ENCODE measurements at places on chromosomes 12 and 14.

- peak; percentile 64 for DNase-seq
Observed at GRCh38 chr14:20460458-20461224, 593 bp downstream of the PIP4P1 start.

- no peak for DNase-seq
Observed at GRCh38 chr12:59843260-59843843, 247.5 kb downstream of the SLC16A7 start.

DNA sequence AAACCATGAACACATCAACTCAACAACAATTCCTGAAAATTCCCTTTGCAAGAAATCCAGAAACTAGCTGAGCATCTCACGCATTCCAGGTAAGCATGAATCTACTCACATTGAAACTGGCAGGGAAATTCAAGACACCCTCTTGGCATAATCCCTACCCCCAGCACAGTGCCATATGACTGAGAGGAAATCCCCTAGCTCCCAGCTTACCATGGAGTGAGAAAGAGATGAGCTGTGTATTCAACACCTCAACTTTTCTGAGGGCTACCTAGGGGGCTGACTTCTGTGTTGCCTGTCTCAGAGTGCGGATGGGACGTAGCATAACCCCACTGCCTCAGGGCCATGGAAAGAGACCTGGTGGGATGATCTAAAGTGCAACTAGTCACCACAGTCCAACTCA is 37.7 kb upstream of the GPR132 start:
- DNase-seq, result no peak

DNA sequence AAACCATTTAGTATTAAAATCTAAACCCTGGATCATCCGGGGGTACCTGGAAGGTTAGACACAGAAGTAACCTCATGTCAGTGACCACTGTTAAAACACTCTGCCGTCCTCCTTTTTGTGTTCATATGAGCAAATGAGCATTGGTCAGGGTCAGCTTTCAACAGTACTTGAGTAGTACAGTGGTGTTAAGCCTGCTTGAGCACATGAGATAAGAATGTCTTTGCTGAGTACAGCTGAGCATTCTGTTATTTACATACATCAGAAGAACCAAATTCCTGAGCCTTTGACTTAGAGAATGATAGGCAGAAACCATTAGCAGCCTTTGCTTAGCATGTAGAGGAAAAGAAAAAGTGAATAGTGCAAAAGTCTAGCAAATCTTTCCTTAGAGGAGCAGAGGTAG is 38.6 kb upstream of the LRTM2 start:
- no peak for DNase-seq

DNA sequence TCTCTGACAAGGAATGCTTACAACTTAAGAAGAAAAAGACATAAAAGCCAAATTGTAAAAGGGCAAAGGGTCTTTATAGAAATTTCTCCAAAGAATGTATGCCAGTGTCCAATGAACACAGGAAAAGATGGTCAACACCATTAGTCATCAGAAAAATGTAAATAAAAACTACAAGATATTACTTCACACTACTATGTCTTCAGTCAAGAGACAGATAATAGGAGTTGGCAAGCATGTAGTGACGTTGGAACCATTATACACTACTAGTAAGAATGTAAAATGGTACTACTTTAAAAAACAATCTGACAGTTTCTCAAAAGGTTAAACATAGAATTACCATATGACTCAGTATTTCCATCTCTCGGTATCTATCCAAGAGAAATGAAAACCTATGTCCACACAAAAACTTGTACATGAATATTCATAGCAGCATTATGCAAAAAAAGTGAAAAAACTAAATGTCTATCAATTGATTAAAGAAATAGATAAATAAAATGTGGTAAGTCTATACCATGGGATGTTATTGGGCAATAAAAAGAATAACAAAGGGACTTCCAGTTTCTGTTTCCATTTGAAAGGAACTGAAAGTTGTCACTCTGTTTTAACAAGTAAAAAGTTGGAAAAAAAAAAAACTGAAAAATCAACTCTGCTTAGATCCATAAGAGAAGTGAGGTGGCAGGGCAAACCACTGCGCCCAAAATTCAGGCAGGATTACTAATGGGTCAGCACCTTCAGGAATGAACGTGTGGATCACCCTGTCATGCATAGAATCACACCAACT is 69.8 kb downstream of the ALG10B start:
- DNase-seq, result no peak

DNA sequence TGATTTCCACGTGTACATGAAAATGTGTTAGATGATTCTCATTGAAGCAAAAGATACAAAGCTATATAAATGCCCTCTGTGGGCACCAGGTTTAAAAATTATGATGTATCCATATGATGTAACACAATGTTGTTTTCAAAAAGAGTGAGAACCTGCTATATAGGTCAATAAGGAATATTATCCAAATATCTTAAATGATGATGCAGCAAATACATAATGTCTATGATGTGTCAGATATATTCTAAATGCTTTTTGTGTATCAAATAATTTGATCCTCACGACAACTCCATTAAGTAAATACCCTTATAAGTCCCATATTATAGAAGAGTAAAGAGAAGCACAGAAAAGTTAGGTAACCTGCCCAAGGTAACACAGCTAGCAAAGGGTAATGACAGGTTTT is 393.0 kb upstream of the DCN start:
- no peak for DNase-seq

DNA sequence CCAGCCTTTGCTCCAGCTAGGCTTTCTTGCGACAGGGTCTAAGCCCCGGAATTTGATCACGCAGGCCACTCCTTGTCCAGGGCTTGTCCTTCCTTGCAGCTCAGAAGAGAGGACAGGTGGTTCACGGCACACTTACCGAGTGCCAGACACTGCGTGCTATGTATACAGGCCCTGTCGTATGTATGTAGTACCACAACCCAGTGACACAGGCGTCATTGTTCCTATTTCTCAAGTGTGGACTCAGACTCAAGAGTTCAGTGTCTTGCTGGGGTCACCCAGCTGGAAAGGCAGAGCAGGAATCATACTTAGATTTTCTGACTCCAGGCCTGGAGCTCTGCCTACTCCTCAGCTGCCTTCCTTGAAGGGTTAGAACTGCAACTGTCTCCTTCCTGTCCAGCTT is 153.9 kb downstream of the SMOC1 start:
- no peak for DNase-seq

DNA sequence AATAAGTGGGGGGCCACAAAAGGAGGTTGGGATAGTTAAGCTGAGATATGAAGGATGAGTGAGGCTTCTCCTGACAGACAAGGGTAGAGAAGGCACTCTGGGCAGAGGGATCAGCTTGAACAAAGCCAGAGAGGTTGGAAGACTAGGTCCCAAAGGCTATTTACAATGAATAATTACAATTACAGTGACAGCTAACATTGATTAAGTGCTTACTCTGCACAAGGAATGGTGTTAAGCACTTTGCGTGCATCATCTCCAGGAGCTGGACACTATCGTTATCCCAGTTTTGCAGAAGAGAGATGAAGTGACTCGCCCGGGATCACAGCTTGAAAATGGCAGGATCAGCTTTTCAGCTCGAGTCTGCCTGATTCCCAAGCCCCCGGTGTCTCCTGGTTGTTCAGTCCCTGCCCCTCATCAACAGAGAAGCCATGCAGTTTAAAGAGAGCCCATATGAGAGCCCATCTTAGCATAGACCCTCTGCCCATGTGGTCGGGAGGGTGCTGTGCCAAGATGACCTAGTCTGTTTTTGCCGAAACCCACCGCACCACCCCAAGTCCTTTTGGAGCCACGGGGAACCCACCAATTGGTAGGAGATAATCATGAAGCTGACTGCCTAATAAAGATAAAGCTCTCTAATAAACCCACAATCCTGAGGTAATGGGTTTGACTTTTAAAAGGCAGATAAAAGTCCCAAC is 89.9 kb upstream of the HSPB8 start:
- no peak for DNase-seq

DNA sequence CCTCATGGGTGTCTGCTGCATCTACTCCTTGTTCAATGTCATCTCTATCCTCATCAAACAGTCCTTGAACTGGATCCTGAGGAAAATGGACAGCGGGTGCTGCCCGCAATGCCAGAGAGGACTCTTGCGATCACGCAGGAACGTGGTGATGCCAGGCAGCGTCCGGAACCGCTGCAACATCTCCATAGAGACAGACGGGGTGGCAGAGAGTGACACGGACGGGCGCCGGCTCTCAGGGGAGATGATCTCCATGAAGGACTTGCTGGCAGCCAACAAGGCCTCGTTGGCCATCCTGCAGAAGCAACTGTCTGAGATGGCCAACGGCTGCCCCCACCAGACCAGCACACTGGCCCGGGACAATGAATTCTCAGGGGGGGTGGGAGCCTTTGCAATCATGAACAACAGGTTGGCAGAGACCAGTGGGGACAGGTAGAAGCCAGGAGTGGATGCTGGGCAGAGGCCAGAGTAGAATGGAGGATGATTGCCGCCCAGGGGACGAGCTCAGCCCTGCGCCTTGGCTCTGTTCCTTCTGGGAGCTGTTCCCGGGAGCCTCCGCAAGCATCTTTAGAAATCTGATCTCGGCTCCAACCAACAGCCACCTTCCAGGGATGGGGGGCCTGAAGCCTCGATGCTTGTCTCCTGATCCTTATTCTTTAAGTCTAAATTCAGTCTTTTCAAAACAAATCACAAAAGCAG is 71.6 kb upstream of the PSMC1 start:
- DNase-seq, result no peak

GRCh38 chr12:3313066-3313465 is 177.9 kb upstream of the PRMT8 start:
- no peak for DNase-seq

DNA sequence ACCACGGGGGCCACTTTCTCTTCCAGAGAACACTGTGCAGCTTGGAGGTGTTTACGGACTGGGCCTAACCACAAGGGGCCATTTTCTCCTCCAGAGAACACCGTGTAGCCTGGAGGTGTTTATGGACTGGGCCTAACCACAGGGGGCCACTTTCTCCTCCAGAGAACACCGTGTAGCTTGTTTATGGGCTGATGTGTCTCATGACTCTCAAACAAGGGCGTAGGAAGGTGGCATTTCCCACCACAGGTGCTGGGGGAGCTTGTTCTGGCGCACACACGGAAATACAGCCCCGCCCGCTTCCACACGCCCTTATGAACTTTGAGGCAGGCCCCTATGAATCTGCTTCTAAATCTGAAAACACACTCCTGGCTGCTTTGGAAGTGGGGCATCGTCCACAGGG is 174.6 kb upstream of the SFSWAP start:
- DNase-seq, result no peak

DNA sequence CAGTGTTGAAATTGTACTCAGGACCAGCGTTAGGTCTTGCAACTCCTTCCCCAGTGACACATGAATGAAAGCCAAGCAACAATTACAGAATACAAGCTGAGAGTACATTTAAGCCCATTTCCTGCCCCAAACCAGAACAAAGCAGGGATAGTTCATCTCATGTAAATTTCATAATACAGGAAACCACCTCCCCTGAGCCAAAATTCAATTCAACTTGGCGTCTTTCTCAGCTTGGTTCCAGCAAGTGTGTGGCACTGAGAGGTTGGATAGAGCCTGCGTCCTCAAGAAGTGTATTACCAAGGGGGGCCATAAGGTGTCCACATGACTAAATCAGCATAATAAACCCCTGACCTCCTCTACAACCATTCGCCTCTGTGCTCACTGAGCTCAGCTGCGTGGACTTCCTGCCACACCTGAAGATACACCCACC is 278.9 kb upstream of the CRY1 start:
- no peak for DNase-seq

GRCh38 chr12:77584860-77585259 is 245.8 kb upstream of the NAV3 start:
- DNase-seq, result no peak

GRCh38 chr12:110235383-110235782 is 45.7 kb upstream of the ATP2A2 start:
- DNase-seq, result no peak

DNA sequence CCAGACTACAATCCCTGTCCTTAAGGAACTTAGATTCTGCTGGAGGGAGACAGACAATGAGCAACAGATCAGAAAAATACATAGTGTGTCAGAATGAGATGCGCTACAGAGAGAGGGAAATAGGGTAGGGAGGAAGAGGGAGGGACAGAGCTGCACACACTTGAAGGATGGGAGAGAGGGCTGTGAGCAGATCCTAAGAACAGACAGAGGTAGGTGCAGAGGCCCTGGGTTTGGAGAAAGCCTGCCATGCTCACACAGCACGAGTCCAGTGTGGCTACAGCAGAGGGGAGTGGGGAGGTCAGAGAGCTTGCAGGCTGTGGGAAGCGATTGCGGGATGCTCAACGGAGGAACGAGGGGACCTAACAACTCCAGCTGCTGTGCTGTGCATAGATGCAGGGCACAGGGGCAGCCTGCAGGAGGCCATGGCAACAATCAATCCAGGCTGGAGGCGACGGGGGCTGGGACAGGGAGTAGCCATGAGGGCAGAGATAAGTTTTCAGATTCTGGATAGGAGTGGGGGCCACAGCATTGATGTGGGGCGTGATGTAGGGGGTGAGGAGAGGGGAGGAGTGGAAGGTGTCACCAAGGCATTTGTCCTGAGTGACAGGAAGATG is 20.7 kb downstream of the FAIM2 start:
- DNase-seq, result no peak

DNA sequence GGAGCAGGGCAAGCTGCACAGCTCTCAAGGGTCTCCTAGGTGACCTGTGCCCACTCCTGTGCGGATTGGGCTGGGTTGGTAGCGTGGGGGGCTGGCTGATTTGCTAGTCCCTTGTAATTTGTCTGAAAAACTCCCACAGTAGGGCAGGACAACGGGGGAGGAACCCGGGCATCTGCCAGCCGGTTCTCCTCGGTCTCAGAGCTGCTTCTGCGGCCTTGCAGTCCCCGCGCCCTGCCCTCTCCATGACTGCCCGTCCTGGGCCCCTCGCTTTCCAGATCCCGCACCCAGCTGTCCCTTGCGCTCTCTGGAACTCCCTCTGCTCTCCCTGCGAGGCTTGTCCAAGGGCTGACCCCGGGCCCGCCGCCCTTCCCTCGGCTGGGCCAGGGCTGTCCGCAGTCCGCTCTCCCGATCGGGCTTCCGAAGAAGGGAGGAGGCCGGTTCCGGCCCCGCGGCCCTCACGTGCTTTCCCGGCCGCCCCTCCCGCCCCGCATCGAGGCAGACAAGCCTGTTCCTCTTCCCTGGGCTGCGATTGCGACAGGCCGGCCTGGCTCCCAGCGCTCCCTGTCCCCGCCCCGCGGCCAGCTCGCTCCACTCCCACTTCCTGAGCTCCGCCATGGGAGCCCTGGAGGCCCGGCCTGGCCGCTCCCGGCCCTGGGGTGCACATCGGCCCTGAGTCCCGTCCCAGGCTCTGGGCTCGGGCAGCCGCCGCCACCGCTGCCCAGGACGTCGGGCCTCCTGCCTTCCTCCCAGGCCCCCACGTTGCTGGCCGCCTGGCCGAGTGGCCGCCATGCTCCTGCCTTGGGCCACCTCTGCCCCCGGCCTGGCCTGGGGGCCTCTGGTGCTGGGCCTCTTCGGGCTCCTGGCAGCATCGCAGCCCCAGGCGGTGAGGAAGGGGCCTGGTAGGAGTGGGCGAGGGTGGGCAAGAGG is at the start of gene LTBR:
LTBR (plus strand) TSS at position 591 of the 927 bp plus-strand sequence; CDS start at position 788, 197 bp downstream.
- DNase-seq, result peak; percentile 12

DNA sequence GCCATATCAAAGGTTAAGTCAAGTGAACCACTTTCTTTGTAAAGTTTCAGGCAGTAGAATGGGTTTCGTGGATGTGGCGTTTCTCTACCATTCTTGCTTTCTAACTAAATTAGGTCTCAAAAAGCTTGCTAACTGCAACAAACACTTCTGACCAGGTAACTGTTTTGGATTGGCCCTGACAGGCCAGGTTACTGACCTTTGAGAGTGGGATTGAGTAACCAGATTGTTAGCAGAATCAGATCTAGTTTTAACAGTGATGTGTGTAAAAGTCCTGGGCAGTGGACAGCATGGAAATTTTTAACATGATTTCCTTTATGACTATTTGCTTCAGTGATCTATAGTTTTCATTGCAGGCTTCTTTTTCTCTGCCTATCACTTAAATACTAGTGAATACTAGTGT is 57.9 kb downstream of the TMTC3 start:
- no peak for DNase-seq

- DNase-seq, result no peak
Observed at GRCh38 chr12:31973818-31974217, 14.6 kb downstream of the RESF1 start.

All from effector CD8-positive, alpha-beta T cell (primary cell).